ENCODE measurements at places on chromosomes 4 and X.

DNA sequence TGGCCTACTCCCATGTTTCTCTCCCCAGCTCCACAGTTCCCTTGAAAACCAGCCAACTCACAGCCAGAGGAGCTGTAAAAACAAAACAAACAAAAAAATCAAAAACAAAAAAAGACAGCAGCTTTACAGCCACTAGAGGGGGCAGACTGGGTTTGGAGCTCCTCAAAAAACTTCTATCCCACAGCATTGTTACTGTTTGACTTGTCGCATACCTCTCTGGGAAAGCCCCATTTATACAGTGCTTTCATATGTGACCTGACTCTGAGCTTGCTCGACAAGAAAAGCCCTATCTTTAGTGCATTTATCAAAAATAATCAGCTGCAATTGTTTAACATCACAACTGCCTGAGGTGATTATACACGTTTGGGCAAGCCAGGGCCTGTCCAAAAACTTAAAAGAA, 21.6 kb downstream of the TSPAN6 start:
- DNase-seq = peak; percentile 37

DNA sequence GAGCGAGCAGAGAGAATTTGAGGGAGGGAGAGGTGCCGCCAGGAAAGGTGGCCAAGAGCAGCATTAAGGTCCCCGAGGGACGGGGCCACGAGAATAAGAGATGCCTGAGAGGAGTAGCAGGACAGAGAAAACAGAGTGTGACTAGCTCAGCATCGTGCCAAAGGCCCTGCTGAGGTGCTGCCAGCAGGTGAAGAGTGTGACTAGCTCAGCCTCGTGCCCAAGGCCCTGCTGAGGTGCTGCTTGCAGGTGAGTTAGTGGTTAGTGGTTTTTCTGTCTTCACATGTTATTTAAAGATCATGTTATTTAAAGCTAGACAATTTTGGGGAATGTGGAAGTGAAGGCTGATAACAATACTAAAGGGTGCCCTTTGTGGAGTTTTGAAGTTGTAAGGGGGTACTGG, 464.5 kb upstream of the FAT1 start:
- DNase-seq = no peak

- DNase-seq = no peak
These were observed 15.6 kb downstream of the XPNPEP2 start for GRCh38 chrX:129754056-129755024.

- peak; percentile 79 for DNase-seq
These were observed 113.7 kb downstream of the USP46 start for GRCh38 chr4:52545099-52546069.

- no peak for DNase-seq
These were observed 100.8 kb upstream of the CXorf66 start for GRCh38 chrX:140065961-140066662.

GRCh38 chrX:41733939-41734338, 10.0 kb downstream of the GPR82 start:
- no peak for DNase-seq

GRCh38 chr4:103118166-103118565, 18.5 kb upstream of the BDH2 start:
- no peak for DNase-seq
